ENCODE measurements at places on chromosomes 1 and 21. TPM values are rescaled to one million over a fixed set of nuclear protein-coding genes. Genes with fewer than 3 reads are reported as not detected.

The TXNIP gene
- total RNA-seq, result 25.4 TPM

The SH3BP5L gene
- 14.9 TPM for total RNA-seq

The HSD3B2 gene
- not detected for total RNA-seq

The DDR2 gene
- 0.13 TPM for total RNA-seq

The SFN gene
- total RNA-seq, result 5.6 TPM

The SMIM1 gene
- total RNA-seq, result 55.8 TPM

The PRAMEF11 gene
- not detected for total RNA-seq

The VHLL gene
- not detected for total RNA-seq

Measured in HepG2 (cell line).